ENCODE measurements at places on chromosomes 13 and 19.

- DNase-seq, result peak; percentile 29
Observed at GRCh38 chr13:38417727-38418126, 68.1 kb downstream of the UFM1 start.

DNA sequence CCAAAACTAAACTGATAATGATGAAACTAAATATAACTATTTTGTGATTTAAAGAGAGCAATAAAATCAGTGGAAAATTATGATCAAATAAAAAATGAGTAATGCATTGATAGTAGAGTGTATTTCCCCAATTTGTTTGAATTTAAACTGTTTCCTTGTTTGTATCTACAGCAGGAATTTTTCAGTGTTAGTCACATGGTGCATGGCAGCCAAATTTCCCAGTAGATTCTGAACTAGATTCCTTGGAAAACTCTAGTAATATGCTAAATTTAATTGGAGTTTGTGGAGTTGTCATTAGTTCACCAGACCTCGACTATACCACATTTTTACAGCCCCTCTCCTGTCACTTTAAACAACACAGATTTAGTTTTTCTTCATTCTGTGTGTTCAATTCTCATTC, 156.2 kb downstream of the PCCA start:
- DNase-seq, result no peak

GRCh38 chr19:3783660-3784584, 2.3 kb downstream of the MATK start:
- DNase-seq, result no peak

DNA sequence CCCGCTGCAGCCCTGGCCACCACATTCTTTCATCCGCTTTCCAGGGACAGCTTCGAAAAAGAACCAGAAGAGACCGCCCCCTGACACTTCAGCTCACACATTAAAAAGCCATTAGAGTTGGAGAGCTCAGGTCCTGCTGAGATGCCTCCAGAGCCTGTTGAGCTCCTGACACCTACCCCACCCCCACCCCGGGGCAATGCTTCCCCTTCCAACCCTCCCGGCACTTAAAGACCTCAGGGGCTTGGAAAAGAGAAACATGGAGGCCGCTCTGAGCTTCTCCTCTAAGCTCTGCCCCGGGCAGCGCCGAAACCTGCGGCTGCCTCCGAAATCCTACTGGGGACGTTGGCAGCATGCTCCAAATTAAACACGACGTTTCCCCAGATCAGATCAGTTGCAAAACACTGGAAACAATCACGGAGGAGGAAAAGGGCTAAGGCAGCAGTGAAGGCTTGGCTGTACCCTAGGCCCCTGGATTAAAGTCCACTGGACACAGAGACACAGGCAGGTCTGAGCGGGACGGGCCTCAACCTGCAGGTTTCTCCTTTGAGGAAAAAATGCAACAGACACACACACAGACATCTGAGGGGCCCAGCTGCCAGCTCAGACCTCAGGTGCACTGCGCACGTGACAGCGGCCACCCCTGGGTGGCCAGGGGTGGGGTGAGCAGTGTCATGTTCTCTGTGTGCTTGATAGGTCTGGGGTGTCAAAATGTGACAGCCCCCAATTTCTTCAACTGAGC, 9.6 kb downstream of the SH3GL1 start:
- no peak for DNase-seq

- no peak for DNase-seq
Observed at GRCh38 chr13:73661066-73661465, 473.1 kb downstream of the KLF12 start.

GRCh38 chr19:15421721-15422260, 3.0 kb upstream of the AKAP8L start:
- DNase-seq, result no peak

DNA sequence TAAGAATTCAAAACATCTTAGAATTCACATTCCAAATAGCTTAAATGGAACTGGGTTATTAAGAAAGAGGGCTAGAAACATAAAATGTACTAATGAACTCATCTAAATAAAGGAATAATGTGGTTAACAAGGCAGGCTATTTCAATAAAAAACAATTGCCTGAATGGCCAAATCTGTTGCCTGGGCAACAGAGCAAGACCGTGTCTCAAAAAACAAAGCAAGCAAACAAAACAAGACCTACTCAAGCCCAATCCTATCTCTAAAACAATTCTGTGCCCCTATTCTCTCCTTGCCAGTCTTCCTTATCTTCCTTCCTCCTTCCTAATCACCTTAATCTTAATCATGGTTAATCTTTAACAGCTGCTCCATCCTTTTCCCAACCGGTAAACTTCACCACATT, 12.1 kb downstream of the IGFL1 start:
- DNase-seq, result no peak

DNA sequence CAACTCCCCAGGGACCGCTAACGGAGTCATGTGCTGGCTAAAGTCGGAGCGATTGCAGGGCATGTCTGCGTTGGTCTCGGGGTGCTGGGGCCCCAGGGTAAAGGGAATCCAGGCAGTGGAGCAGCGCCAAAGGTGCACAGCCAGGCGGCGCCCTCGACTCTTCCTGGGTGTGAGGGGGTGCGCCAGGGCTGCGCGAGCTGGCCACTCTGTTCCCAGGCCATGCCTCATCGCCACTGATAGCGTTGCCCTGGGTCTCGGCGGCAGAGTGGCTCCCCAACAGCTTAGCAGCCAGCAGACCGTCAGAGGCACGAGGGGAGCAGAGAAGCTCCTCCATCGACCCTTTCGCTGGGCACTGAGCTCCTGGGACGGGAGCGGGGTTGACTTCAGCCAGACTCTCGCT, 152.7 kb downstream of the B3GLCT start:
- DNase-seq, result no peak

GRCh38 chr19:46036744-46037128, 4.1 kb downstream of the IGFL4 start:
- no peak for DNase-seq

DNA sequence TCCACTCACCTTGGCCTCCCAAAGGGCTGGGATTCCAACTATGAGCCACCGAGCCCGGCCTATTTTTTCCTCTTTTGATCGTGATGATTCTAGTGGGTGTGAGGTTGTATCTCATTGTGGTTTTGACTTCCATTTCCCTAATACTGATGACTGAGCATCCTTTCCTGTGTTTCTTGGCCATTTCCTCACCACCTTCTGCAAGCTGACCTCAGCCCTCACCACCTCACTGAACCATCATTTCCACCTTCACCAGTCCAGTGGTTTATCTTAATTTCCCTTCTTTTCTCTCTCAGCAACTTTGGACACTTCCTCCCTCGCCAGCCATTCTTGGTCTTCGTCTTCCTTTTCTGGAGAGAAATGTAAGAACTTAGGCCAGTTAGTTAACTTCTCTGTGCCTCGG, 13.0 kb upstream of the BICRA start:
- DNase-seq, result no peak

GRCh38 chr13:110067355-110068175, 239.4 kb downstream of the COL4A1 start:
- DNase-seq, result no peak

GRCh38 chr13:90717451-90717936, 630.0 kb upstream of the MIR17HG start:
- DNase-seq, result peak; percentile 76

DNA sequence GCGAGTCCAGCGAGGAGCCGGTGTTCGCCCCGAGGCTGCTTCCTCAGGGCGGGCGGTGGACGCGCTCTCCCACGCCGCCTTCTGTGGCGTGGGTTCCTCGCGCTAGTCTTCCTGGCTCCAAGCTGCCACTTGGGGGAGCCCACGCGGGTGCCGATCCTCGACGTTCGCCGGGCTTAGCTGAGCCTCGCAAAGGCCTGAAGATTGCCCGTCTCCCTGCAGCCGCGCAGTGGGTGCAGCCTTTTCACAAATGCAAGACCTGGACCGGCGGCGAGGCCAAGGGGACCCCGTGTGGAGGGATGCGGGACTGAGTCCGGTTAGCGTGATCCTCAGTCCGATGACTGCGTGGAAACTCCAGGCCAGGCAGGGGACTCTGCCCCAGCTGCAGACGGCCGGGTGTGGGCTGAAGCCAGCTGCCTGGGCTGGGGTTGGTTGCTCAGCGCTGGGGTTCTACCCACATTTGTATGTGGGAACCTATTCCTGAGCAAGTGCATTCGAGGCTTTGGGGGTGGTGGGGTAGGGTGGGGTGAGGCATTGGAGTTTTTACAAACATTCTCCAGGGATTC, 16.6 kb upstream of the LRP3 start:
- no peak for DNase-seq

- no peak for DNase-seq
Observed at GRCh38 chr19:40503320-40503695, 36.5 kb downstream of the SPTBN4 start.

- DNase-seq, result no peak
Observed at GRCh38 chr13:50285283-50285682, 270.0 kb downstream of the KCNRG start.

Data from RPMI7951 (cell line).